HCEC 1CT (cell line): ENCODE measurements at places on chromosomes 1 and 21.

GRCh38 chr21:38307771-38308531 lies 51.2 kb downstream of the KCNJ15 start:
- DNase-seq: no peak

- no peak for DNase-seq
Measured at GRCh38 chr1:243287123-243287460, 31.3 kb downstream of the SDCCAG8 start.

DNA sequence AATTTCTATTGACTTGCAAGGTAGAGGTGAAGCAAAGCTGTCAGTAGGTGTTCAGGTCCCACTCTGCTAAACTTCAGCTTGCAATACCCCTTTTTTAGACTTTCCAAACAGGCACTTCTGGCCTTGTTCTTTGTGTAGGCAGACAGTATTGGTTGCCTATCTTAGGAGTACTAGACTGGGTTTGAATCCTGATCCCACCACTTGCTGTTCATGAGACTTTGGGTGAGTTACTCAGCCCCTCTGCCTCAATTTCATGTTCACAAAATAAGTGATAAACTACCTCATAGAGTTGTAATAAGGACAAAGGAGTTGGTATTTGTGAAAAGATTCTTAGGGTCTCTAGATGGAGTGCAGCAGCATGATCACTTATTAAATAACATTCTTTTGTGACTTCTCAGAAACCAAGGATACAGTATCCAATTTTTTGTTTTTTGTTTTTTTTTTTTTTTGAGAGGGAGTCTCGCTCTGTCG lies 5.2 kb downstream of the RCC1 start:
- DNase-seq: peak; percentile 58

DNA sequence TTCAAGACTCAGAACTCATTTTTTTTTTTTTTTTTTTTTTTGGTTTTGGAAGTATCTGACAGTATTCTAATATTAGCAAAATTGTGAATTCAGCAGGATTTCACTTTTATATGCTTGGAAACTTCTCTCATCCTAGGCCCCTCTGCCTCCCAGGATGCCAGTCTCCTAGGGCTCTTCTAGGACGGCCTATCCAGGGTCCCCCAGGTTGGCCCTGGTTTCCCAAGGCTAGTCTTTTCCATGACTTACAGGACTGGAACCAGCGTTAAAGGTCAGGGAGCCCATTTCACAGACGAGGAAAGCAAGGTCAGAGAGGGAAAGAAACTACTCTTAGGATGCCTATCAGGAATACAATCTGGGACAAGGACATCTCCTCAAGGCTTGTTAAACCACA lies 412.5 kb downstream of the PTPRU start:
- DNase-seq: no peak

DNA sequence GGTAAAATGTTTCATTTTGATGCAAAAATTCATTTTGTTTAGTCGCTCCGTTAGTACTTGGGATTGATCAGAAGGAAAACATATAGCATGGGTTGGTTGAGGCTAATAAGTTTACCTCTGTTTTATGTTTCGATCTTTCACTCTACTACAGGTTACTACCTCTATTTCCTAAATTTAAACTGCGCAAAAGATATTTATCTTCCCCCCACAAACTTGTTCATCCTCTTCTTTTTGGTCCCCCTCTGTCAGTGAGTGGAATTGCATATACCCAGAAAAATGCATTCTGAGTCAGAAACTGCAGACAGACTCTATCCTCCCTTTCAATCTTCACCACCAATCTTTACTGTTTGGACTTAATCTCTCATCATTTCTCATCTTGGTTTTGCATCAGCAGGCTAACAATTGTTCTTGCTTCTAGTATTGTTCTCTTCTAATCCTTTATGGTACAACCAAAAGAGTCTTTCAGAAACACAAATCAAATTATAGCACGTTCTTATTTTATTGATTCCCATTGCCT lies 316.0 kb upstream of the ADGRL4 start:
- peak; percentile 65 for DNase-seq

- peak; percentile 49 for DNase-seq
Measured at GRCh38 chr1:152029144-152029928, 7.5 kb downstream of the S100A11 start.

DNA sequence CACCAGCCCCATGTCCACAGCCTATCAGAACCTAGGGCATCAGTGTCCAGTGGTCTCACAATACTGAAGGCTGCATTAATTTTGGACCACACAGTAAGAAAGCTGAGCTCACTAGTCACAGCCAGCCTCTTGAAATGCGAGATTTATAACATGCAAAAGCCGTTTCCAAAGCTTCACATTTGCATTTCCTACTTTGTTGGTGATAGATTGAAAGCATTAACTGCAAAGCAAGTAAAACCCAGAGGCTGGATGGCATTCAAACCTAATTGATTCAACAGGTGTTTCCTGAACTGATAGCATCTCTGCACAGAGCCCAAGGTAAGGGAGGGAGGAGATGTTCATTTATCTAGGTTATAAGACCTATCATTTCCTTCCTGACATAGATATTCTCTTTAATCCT lies 410.1 kb downstream of the OMA1 start:
- no peak for DNase-seq

GRCh38 chr1:219812491-219813203 lies 115.7 kb downstream of the SLC30A10 start:
- DNase-seq: peak; percentile 75

- DNase-seq: peak; percentile 34
Measured at GRCh38 chr1:113123737-113124136, 50.7 kb downstream of the LRIG2 start.

DNA sequence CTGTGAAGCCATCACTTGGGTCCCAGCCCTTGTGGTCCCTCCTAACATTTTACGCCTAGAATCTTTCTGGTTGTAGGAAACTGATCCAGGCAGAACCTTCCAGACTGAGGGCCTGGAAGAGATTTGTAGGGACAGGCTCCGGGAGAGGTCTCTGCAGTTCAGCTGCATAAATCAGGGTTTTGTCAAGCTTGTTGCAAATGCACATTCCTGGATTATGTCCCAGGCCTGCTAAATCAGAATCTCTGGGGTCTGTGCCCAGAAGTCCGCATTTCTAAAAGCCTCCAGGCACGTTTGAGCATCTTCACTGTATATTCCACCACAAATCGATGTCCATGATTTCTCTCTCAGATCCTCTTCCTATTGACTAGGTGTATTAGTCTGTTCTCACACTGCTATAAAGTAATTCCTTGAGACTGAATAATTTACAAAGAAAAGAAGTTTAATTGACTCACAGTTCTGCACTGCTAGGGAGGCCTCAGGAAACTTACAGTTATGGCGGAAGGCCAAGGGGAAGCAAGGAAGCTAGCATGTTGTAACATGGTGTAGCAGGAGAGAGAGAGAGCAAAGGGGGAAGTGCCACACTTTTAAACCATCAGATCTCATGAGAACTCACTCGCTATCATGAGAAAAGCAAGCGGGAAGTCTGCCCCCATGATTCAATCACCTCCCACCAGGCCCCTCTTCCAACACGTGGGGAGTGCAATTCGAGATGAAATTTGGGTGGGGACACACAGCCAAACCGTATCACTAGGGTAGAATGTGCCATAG lies 1.2 kb upstream of the FHAD1 start:
- DNase-seq: peak; percentile 56

- no peak for DNase-seq
Measured at GRCh38 chr21:25402134-25402961, 204.9 kb downstream of the MRPL39 start.

DNA sequence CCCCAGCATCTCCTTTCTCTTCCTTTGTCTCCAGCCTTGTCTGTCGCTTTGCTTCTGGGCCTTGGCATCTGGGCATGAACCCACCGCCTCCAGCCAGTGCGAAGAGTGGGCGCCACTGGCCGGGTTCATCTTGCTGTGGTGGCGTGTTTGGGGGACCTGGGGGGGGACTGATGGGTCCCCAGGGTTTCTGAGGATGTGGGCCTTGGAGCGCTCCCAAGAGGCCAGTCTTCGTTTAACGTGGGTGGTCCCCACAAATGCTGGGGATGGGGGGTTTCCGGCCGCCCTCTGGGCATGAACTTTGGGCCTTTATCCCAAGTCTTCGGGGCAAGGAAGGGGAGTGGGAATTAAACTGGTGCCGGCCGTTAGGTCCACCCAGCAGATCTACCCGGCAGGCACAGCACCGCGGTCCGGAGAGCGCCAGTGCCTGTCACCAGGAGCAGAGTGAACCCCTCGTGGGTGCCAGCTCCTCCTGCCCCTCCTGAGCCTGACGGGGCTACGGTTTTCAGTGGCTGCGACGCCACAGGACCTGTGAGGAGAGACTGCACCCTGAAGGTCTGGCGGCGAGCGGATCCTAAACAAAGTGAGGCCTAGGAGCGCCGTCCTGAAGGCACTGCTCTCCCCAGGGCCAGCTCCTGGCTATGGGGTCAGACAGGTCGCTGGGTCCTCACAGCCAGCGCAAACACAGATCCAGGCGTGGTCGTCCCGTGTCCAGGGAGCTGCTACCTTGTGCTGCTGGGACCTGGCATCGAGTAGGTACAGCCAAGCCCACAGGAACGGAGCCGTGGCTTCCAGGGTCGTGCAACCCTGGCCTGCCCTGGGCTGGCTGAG lies 12.1 kb upstream of the C1orf174 start:
- no peak for DNase-seq

DNA sequence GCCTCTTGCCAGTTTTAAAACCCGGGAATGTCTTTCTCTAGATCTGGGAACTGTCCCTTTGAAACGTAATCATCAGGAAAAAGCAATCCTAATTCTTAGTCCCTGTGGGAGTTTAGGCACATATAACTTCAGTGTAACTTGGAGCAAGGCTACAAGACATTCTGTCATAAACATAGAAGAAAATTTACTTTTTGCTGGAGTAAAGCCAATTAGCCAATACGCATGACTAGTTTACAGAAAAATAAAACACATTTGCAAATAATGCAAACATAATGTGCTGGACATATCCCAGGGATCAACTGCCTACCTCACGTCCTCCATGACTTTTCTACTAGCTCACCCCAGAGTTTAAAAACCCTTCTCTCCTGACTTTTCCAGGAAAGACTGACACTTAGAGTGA lies 970.6 kb downstream of the MRPL39 start:
- no peak for DNase-seq

DNA sequence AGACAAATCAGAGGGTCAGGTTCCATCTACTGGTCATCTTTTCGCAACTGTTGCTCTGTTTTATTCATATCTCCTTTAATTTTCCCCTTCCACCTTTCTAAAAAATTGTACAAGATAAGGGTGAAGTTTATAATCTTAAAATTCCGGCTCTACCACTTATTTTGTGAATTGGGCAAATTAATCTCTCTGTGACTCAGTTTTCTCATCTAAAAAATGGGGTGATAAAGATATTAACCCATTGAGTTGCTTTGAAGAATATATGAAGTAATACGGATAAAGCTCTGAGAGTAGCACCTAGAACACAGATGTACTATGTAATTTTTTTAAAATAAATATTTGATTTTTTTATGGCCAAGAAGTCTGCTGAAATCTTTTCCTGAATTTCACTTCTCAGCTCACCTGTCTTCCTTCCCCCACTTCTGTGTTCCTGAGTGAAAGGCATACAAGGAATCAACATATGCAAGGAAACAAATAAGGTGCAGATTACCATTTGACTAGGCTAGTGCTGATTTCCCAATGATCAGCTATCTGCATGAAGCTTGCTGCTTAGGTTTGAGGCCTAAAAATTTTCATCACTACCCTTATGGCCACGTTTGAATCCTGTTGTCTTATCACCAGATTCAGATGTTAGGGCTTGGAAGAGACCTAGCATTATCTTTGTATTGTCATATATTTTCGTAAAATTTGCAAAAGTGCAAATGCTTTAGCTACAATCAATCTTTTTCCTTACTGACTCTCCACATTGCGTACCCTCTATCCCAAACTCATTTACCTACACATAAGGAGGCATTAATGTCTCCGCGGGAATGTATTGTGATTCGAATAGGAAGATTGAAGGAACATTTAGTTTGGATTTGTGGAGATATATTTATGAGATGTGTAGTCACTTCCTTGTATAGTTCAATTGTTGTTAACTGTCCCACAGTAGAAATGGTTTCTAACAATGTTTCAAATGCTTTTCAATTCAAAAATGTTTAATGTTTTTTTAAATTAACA lies 718.3 kb upstream of the PTBP2 start:
- no peak for DNase-seq

DNA sequence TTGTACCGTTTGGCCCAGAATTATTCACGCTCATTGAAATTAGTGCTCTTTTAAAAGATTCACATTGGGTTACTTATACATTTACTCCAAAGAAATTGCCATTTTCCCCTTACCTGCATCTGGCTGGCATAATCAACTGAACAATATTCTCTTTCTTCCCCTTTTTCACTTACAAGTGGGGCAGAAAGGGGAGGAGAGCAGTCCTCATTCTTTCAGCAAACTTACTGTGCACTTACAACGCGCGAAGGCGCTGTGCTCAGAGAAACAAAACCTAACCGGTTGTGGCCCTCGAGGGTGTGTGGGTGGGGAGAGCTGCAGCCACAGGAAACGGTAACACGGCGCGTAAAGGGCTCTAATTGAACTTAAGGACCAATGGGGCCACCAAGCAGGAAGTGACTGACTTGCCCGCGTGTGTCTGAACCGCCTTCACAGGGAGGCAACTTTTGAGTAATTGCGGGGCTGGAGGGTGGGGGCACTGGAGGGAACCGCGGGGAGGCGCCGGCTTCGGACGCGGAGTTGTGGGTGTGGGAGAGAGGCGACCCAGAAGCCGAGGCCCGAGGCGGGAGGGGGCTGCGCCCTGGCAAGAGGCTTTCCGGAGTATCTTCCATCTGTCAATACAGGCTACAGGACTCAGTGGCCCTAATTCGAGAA lies 693 bp upstream of the PNRC2 start:
- peak; percentile 95 for DNase-seq

DNA sequence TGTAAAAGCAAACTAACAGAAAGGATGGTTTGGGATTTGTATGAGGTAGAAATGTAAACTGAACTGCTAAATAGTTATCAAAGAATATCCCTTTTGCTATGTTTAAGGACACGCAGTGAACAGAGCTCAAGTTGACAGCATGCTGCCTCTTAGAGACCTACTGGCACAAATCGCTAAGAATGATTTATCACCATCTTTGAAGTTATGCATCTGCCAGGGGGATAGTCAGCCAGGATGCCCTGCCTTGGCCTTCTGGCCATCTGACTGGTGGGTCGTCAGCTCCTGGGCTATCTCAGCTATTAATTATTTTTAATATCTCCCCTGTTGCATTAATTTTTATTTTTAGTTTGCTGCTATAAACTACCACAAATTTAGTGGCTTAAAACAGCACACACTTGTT lies 334.8 kb upstream of the KAZN start:
- DNase-seq: no peak

- DNase-seq: no peak
Measured at GRCh38 chr1:117710710-117711109, 104.9 kb downstream of the TENT5C start.

DNA sequence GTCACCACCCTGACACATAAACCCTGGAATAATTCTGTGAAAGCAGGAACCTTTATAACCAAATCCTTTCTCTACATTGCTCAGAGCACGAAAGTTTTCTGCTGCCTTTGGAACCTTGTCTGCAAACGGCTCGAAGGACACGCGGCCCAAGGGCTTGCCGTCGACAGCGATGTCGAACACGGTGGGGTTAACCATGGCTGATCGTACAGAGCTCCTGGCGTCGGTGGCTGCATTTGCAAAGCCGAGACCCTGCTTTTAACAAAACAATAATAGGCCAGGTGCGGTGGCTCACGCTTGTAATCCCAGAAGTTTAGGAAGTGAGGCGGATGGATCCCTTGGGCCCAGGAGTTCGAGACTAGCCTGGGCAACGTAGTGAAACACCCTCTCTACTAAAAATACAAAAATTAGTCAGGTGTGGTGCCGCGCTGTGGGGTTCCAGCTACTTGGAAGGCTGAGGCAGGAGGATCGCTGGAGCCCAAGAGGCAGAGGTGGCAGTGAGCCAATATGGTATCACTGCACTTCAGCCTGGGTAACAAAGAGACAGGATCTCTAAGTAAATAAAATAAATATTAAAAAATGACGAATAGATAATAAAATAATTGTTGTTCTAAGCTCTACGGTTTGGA lies 2.2 kb upstream of the EIF2B3 start:
- DNase-seq: no peak

GRCh38 chr21:45367402-45368351 lies 37.3 kb upstream of the COL18A1 start:
- no peak for DNase-seq
